ENCODE measurements at places on chromosomes 1 and 21.

- no peak for DNase-seq
Measured at GRCh38 chr1:39631361-39632322, 7.8 kb downstream of the HEYL start.

DNA sequence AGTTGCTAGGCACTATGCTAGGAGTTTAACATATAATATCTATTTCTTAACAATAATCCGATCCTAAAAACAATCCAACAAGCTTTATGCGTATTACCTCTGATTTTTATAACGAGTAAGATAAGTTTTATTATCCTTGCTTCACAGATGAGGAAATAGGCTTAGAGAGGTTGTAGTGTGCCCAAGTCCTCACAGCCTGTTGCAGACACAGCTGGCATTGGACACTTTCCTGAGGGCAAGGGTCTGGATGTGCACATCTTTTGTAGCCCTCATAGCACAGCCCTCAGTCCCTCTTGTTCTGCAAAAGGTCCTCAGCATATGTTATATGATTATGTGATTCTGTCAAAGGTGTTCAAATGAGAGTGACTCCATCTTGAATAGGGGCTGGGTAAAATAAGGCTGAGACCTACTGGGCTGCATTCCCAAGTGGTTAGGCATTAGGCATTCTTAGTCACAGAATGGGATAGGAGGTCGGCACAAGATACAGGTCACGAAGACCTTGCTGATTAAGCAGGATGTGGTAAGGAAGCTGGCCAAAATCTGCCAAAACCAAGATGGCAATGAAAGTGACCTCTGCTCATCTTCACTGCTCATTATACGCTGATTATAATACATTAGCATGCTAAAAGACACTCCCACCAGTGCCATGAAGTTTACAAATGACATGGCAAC, 75.7 kb upstream of the F3 start:
- no peak for DNase-seq

DNA sequence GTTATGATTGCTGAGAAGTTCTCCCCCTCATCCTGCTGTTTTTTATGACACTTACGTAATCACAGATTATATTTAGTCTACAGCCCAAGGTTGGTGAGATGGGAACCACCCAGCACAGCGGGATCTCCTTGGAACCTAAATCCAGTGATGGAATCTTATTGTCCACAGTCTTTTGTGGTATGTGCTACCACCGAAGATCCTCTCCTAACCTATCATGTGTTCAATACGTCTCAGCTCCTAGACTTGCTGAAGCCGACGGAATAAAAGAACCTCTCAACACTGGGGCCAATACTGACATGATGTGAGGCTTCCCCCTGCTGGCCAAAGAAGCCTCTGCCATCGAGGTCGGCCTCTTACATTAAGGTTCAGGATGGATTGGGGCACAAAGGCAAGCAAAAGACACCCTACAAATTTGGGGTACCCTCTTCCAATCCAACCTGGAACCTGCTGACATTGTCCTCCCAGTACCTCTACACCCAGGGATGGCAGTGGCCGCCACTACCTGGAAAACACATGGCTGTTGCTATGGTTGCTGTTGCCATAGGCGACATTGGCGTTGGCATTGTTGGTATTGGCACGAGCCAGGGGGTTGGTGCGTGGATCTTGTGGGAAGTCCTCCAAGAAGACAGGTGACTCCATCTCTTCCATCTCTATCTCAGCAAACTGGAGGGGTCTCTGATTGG, 19.4 kb upstream of the KIF21B start:
- DNase-seq = no peak

DNA sequence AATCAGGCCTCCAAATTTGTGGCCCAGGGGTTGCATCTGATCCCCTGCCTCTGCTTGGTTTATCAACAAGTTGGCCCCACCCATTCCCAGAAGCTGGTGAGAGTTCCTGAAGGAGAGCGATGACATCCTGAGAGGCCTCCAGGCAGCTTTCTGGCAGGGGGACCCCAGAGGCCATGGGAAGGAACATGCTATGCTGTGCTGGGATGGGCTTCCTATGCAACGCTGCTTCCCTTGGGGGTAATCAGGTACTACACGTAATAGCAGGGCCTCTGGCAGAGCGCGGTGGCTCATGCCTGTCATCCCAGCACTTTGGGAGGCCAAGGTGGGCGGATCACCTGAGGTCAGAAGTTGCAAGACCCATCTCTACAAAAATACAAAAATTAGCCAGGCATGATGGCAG, 8.4 kb upstream of the MTF1 start:
- DNase-seq = no peak
